ENCODE measurements at places on chromosomes 1 and 21. TPM values are rescaled to one million over a fixed set of nuclear protein-coding genes. Genes with fewer than 3 reads are reported as not detected.

DNA sequence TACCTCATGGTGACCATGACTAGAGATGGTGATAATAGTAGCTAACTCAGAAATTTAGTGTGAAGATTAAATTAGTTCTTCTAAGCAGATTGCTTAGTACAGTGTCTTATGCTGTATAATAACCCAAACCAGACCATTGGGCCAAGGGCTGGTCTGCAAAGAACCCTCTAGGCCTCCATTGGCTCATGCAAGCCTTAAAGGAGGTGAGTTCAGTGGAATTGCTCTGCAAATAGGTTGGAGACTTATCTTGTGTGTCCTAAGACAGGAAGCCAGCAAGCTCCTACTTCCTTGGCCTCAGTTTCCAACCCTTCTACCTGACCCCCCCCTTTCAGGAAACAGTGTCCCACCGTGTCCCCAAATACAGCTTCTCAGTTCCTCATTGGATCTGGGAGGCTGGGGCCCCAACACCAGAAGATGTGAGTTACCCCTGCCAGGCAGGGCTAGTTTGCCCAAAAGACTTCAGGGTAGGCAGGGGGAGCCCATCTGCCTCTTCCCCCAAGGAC is 1.9 kb upstream of the MEF2D start:
- H3K4me1 ChIP-seq, result peaks cover 56% of the 10 kb centered on the region
- no peaks in the 10 kb centered on the region for H3K27me3 ChIP-seq
- peak overlapping the region; percentile 89 for H3K27ac ChIP-seq
- peak overlapping the region; percentile 78 for H3K4me3 ChIP-seq
- H3K36me3 ChIP-seq, result peaks cover 5% of the 10 kb centered on the region

DNA sequence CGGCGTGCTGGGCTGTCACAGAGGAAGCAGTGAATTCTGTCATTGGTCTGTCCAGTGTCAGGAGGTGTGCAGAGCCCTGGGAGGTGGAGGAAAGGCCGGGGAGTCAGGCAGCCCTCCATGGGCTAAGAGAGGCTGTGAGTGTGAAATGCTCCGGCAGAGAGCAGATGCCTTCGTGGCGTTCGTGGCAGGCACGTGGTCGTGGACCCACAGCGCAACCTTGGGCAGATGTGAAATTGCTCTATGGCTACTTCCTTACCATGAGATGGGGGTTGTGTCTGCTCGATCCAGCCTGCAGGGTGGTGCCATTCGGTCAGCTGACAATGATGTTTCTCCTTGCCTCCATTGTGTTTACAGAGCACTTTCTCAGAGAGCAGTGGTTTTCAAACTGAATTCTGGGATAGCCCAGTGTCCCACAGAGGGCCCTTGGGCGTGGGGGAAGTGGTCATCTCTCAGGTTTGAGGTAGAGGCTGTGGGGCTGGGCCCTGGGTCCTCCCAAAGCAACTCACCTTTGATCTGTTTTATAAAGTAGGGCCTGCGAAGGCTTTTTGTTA is 27.9 kb downstream of the TNFRSF1B start:
- no peak for DNase-seq
- H3K27me3 ChIP-seq, result no peaks in the 10 kb centered on the region
- peaks cover 44% of the 10 kb centered on the region for H3K4me1 ChIP-seq
- H3K36me3 ChIP-seq, result peaks cover 49% of the 10 kb centered on the region
- no peak overlapping the region for H3K4me3 ChIP-seq

- H3K4me1 ChIP-seq, result no peaks in the 10 kb centered on the region
- no peak for DNase-seq
- no peaks in the 10 kb centered on the region for H3K27me3 ChIP-seq
- no peak overlapping the region for H3K4me3 ChIP-seq
- no peaks in the 10 kb centered on the region for H3K36me3 ChIP-seq
- H3K27ac ChIP-seq, result no peak overlapping the region
These were observed 12.2 kb upstream of the KLHDC7A start for GRCh38 chr1:18468570-18468969.

DNA sequence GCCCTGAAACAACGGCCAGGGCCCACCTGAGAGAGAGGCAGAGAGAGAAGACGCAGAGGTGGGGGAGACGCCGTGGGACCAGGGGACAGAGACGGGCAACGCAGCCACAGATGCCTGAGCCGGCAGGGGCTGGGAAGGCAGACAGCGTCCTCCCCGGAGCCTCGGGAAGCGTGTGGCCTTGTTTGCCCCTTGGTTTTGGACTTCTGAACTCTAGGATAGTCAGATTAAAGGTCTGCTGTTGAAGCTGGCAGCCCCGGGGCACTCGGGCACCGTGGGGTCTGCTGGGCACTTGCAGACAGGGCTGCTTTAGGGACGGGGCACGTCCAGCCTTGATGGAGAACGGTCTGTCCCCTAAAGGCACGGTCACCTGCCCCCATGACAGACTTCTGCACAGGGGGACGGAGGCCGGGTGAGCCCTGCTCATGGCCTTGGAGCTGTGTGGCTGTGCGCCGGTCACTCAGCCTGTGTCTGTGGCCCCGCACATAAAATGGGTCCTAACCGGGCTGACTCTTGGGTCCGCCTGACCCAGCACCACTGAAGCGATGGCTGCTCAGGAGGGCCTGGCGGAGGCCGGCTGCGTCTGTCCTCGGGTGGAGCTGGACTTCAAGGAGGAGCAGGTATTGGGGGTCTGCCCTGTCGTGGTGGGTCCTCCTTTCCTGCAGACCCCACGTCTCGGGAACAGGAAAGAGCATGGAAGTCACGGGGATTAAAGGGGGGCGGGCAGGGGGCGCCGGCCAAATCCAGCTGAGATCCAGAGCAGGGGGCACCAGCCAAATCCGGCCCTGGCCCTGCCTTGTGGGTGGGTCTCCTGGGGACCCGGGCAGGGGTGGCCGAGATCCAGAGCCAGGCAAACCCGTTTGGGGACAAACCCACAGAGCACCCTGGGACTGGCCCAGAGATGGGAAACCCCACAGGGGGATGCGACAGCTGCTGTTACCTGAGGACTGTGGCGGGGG is 9.6 kb upstream of the RNF223 start:
- peaks cover 4% of the 10 kb centered on the region for H3K36me3 ChIP-seq
- no peak overlapping the region for H3K27ac ChIP-seq
- H3K4me3 ChIP-seq, result no peak overlapping the region
- peaks cover 4% of the 10 kb centered on the region for H3K4me1 ChIP-seq
- no peaks in the 10 kb centered on the region for H3K27me3 ChIP-seq
- DNase-seq, result peak; percentile 29

- no peak for DNase-seq
- no peak overlapping the region for H3K4me3 ChIP-seq
- peaks cover 16% of the 10 kb centered on the region for H3K27me3 ChIP-seq
- H3K36me3 ChIP-seq, result no peaks in the 10 kb centered on the region
- H3K27ac ChIP-seq, result peak overlapping the region; percentile 36
- peaks cover 11% of the 10 kb centered on the region for H3K4me1 ChIP-seq
These were observed 37.1 kb upstream of the CSF1 start for GRCh38 chr1:109873278-109874175.

GRCh38 chr1:29924017-29924431 is 687.7 kb downstream of the PTPRU start:
- H3K36me3 ChIP-seq, result no peaks in the 10 kb centered on the region
- H3K4me3 ChIP-seq, result no peak overlapping the region
- no peaks in the 10 kb centered on the region for H3K4me1 ChIP-seq
- DNase-seq, result no peak

DNA sequence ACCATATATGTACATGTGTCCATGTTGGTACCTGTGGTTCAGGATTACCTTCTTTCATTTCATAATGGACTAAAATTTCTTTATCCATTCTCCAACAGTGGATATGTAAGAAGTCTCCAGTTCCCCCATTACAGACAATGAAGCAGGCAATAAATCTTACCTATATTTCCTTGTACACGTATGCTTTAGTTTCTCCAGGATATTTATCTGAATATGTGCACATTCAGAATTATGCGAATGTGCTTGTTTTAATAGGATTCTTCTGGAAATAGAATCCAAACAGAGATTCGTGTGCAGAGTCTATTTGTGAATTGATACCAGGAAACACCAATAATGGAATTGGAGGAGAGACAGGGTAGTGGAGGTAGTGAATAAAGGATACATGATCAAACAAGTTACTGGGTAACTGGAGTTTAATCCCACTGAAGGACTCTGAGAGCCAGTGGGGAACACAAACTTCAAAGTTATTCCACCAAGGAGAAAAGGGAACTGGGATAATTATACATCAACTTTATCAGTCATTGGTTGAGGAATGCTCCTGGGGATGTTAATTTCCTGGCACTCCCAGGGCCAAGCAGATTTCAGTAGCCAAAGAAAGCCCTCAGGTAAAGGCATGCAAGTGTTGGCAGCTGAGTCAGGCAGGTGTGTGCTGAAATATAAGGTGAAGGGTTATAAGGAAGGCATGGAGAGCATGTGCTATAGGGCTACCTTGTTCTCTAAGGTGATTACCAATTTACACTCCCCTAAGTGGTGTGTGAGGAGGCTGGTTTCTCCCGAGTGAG is 374.9 kb upstream of the PBX1 start:
- H3K36me3 ChIP-seq, result no peaks in the 10 kb centered on the region
- H3K27ac ChIP-seq, result no peak overlapping the region
- DNase-seq, result no peak
- H3K4me3 ChIP-seq, result no peak overlapping the region

GRCh38 chr1:211752951-211753486 is 77.5 kb downstream of the LPGAT1 start:
- DNase-seq, result no peak

DNA sequence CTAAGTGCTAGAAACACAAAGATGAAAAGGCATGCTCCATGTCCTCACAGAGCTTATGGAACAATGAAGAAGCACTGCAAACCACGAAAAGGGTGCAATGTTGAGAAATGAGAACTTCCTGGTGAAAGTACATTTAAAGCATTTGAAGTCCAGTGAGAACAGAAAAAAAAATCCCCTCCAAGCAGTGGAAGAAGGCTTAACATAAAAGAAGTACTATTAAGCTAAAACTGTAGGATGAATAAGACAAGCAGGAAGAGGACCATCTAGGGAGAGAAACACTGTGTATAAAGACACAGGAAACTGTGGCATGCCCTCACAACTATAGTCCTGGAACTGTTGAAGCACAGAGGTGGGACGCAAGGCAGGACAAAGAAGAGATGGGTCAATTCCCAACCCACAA is 10.0 kb downstream of the TP53BP2 start:
- no peaks in the 10 kb centered on the region for H3K36me3 ChIP-seq
- no peak for DNase-seq
- no peaks in the 10 kb centered on the region for H3K27me3 ChIP-seq
- no peak overlapping the region for H3K4me3 ChIP-seq
- H3K27ac ChIP-seq, result no peak overlapping the region

GRCh38 chr1:196180847-196181593 is 427.2 kb downstream of the KCNT2 start:
- H3K36me3 ChIP-seq, result no peaks in the 10 kb centered on the region
- no peak overlapping the region for H3K4me3 ChIP-seq
- H3K4me1 ChIP-seq, result no peaks in the 10 kb centered on the region
- DNase-seq, result no peak
- no peaks in the 10 kb centered on the region for H3K27me3 ChIP-seq

- peaks cover 29% of the 10 kb centered on the region for H3K4me1 ChIP-seq
- no peak overlapping the region for H3K27ac ChIP-seq
- DNase-seq, result no peak
- H3K27me3 ChIP-seq, result no peaks in the 10 kb centered on the region
These were observed 17.1 kb downstream of the ZBTB17 start for GRCh38 chr1:15958793-15959192.

GRCh38 chr1:109802901-109803561 is 39.3 kb upstream of the EPS8L3 start:
- H3K27ac ChIP-seq, result peak overlapping the region; percentile 97
- no peaks in the 10 kb centered on the region for H3K27me3 ChIP-seq
- peak; percentile 34 for DNase-seq
- peaks cover 73% of the 10 kb centered on the region for H3K4me1 ChIP-seq

GRCh38 chr1:13967707-13968106 is 267.7 kb downstream of the PRDM2 start:
- peaks cover 1% of the 10 kb centered on the region for H3K36me3 ChIP-seq
- H3K27ac ChIP-seq, result no peak overlapping the region
- H3K27me3 ChIP-seq, result peaks cover 21% of the 10 kb centered on the region

DNA sequence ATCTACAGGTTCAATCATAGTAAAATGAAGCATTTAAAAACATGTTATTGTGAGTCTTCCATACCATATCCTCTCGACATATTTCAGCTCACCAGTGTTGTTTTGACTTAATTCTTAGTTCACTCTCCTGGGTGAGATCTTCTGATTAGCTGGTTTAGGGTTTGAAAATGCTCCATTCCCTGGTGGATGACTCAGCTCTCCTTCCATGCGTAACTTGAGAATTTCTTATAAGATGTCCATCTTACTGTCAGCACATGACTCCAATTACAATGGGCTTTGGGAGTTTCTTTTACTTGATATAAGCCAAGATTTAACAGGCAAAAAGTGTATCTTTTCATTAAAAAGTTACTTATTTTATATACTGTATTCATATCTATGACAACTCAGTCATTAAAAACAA is 476.5 kb downstream of the BRINP3 start:
- no peak for DNase-seq
- H3K4me1 ChIP-seq, result no peaks in the 10 kb centered on the region
- H3K27ac ChIP-seq, result no peak overlapping the region
- H3K36me3 ChIP-seq, result no peaks in the 10 kb centered on the region

TAS1R1 gene
- total RNA-seq, result not detected

FHAD1 gene
- 0.64 TPM for total RNA-seq

SPRR2A gene
- not detected for total RNA-seq

SEMA4A gene
- total RNA-seq, result 9.8 TPM

NPHS2 gene
- not detected for total RNA-seq

CLIC6 gene
- 0.37 TPM for total RNA-seq

RBP7 gene
- 0.53 TPM for total RNA-seq

NTNG1 gene
- not detected for total RNA-seq

DRAXIN gene
- total RNA-seq, result 4.1 TPM

All from activated naive CD8-positive, alpha-beta T cell treated with anti-CD3 and anti-CD28 coated beads, Interleukin-2, amount 10 ng/mL, durations not matched to agents 7 days and 5 days (primary cell).